Right atrium auricular region (tissue), 2 donors: ENCODE measurements at places on chromosomes 2 and 18. TPM values are rescaled to one million over a fixed set of nuclear protein-coding genes. Genes with fewer than 3 reads are reported as not detected.

The SRD5A2 gene
- not detected for total RNA-seq

The DHRS9 gene
- 135 TPM for total RNA-seq

The C2orf81 gene
- total RNA-seq, result 1.0 TPM

The GAREM1 gene
- total RNA-seq, result 13.6 TPM

The CDH20 gene
- total RNA-seq, result not detected

The PSMA8 gene
- total RNA-seq, result not detected

The OTOS gene
- total RNA-seq, result not detected

The TRIM43 gene
- not detected for total RNA-seq

The CAPN13 gene
- total RNA-seq, result not detected

The STEAP3 gene
- 8.2 TPM for total RNA-seq

The DNAH6 gene
- total RNA-seq, result 0.30 TPM

The CABLES1 gene
- total RNA-seq, result 6.9 TPM

The IL1RL1 gene
- total RNA-seq, result 4.8 TPM

The CBLN2 gene
- 1.3 TPM for total RNA-seq
